Muscle of leg (tissue), 16 donors: ENCODE measurements at places on chromosomes 3 and 15. TPM values are rescaled to one million over a fixed set of nuclear protein-coding genes. Genes with fewer than 3 reads are reported as not detected.
A peak's percentile ranks its signal among the peaks of the same experiment; 100 is the strongest.

The EPHA6 gene
- total RNA-seq = 0.62 TPM

- no peak overlapping the region for H3K4me3 ChIP-seq
- H3K27me3 ChIP-seq = no peaks in the 10 kb centered on the region
- no peak for DNase-seq
- peaks cover 7% of the 10 kb centered on the region for H3K36me3 ChIP-seq
Measured at GRCh38 chr3:37836589-37836988, 25.1 kb upstream of the CTDSPL start.

GRCh38 chr15:67564968-67565345 lies 22.5 kb downstream of the MAP2K5 start:
- peaks cover 3% of the 10 kb centered on the region for H3K36me3 ChIP-seq
- no peak overlapping the region for H3K27ac ChIP-seq
- no peaks in the 10 kb centered on the region for H3K27me3 ChIP-seq
- no peak overlapping the region for H3K4me3 ChIP-seq
- no peak for DNase-seq

DNA sequence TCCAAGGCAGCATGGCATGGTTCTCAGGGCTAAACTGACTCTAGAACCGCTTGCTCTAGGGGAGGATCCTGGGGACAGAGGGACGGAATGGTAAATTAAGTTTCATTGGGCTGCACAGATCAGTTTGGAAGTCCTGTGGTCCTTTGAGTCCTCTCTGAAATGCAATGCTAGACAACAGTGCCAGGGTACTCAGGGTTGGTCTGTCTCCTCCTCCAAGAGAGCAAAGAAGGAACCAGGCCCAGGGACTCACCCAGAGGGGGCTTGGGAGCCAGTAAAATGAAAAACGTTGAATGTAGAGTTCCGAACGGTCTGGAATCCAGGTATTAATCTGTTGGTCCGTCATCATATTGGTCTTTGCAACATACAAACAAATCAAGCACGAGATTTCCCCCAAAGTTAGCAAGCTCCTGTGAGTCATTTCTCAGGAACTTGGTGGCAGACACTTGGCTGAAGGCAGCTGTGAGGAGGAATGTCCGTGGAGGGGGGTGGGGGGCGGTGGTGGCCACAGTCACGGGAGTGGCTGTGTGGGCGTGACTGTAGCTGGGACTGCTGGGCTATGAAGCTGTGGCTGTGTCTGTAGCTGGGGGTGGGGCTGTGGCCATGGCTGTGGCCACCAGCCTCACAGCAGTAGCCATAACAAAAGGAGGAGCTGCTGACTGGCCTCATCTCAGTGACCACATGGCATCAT lies 361.0 kb downstream of the SHQ1 start:
- peak overlapping the region; percentile 62 for H3K27ac ChIP-seq
- H3K4me1 ChIP-seq = peaks cover 26% of the 10 kb centered on the region
- no peaks in the 10 kb centered on the region for H3K36me3 ChIP-seq
- H3K27me3 ChIP-seq = peaks cover 5% of the 10 kb centered on the region

GRCh38 chr3:153093629-153094028 lies 68.4 kb upstream of the RAP2B start:
- no peak overlapping the region for H3K4me3 ChIP-seq
- no peaks in the 10 kb centered on the region for H3K27me3 ChIP-seq
- no peak for DNase-seq

- H3K4me1 ChIP-seq = no peaks in the 10 kb centered on the region
- DNase-seq = no peak
- no peak overlapping the region for H3K4me3 ChIP-seq
- no peaks in the 10 kb centered on the region for H3K36me3 ChIP-seq
Measured at GRCh38 chr3:163707659-163708058, 1370.6 kb downstream of the SI start.

DNA sequence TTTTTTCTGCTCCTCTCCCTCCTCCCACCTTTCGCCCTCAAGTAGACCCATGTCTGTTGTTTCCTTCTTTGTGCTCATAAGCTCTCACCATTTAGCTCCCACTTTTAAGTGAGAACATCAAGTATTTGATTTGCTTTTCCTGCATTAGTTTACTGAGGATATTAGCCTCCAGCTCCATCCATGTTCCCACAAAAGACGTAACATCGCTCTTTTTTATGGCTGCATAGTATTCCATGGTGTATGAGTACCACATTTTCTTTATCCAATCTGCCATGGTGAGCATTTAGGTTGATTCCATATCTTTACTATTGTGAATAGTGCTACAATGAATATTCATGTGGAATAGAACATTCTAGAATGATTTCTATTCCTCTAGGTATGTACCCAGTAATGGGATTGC lies 178.6 kb downstream of the RYR3 start:
- no peaks in the 10 kb centered on the region for H3K27me3 ChIP-seq
- no peak for DNase-seq
- H3K36me3 ChIP-seq = no peaks in the 10 kb centered on the region
- no peaks in the 10 kb centered on the region for H3K4me1 ChIP-seq

The RAB11A gene
- total RNA-seq = 142 TPM

DNA sequence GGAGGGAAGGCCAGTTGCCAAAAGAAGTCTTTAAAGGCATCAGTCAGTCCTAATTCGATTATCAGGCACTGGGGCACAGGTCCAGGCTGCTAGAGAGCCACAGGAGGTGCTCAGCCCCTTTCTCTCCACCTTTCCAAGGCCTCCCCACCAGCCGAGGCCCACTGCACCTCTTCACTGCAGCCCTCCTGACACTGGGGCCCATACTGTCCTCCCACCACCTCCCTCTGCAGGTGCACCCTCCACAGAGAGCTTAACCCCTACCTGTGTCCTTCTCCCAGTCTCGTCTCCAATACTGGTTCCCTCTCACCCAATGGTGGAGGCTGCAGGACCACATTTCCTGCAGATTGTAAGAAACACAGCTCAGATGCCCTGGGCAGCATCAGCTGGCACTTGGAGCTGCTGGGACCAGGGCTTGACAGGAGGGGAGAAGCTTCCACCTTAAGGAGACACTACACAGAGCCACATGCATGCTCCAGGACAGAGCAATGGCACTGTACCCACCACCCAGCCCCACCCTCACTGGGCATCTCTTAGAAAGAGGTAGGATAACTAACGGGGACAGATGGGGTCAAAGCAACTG lies 81.6 kb upstream of the PRR20G start:
- no peaks in the 10 kb centered on the region for H3K4me1 ChIP-seq
- H3K27ac ChIP-seq = no peak overlapping the region
- DNase-seq = no peak
- peaks cover 8% of the 10 kb centered on the region for H3K27me3 ChIP-seq
- H3K4me3 ChIP-seq = no peak overlapping the region
- H3K36me3 ChIP-seq = no peaks in the 10 kb centered on the region

The PATL2 gene
- total RNA-seq = 0.66 TPM

The CCDC9B gene
- 5.3 TPM for total RNA-seq

- H3K27me3 ChIP-seq = peaks cover 11% of the 10 kb centered on the region
- H3K4me1 ChIP-seq = peaks cover 17% of the 10 kb centered on the region
- H3K4me3 ChIP-seq = no peak overlapping the region
- H3K36me3 ChIP-seq = no peaks in the 10 kb centered on the region
- H3K27ac ChIP-seq = no peak overlapping the region
Measured at GRCh38 chr3:192915722-192916121, 1.9 kb downstream of the MB21D2 start.

The ITIH1 gene
- total RNA-seq = 0.22 TPM

GRCh38 chr15:53658255-53658654 lies 101.2 kb downstream of the WDR72 start:
- no peak overlapping the region for H3K4me3 ChIP-seq
- H3K27me3 ChIP-seq = no peaks in the 10 kb centered on the region
- H3K4me1 ChIP-seq = no peaks in the 10 kb centered on the region
- no peak overlapping the region for H3K27ac ChIP-seq
- no peak for DNase-seq

The CHST2 gene
- total RNA-seq = 4.1 TPM

DNA sequence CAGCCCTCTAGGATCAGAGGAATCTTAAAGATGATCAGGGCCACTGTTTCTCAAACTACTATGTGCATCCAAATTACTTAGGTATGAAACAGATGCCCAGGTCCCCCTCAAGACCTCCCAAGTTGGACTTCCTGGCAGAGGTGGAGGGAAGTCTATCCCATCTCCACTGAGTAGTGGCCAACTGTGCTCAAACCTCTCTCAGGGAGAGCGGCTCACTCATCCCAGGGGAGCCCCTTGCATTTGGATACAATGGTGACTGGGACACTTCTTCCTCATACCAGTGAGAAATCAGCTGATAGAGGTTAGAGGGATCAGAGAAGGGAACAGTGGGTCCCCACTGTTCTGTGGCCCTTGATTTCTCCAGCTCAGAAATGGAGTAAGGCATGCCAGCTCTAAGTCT lies 8.7 kb upstream of the WNT7A start:
- H3K27me3 ChIP-seq = peaks cover 28% of the 10 kb centered on the region
- no peaks in the 10 kb centered on the region for H3K4me1 ChIP-seq
- H3K27ac ChIP-seq = no peak overlapping the region
- DNase-seq = no peak
- no peaks in the 10 kb centered on the region for H3K36me3 ChIP-seq
- H3K4me3 ChIP-seq = no peak overlapping the region

The DOCK3 gene
- 0.18 TPM for total RNA-seq

DNA sequence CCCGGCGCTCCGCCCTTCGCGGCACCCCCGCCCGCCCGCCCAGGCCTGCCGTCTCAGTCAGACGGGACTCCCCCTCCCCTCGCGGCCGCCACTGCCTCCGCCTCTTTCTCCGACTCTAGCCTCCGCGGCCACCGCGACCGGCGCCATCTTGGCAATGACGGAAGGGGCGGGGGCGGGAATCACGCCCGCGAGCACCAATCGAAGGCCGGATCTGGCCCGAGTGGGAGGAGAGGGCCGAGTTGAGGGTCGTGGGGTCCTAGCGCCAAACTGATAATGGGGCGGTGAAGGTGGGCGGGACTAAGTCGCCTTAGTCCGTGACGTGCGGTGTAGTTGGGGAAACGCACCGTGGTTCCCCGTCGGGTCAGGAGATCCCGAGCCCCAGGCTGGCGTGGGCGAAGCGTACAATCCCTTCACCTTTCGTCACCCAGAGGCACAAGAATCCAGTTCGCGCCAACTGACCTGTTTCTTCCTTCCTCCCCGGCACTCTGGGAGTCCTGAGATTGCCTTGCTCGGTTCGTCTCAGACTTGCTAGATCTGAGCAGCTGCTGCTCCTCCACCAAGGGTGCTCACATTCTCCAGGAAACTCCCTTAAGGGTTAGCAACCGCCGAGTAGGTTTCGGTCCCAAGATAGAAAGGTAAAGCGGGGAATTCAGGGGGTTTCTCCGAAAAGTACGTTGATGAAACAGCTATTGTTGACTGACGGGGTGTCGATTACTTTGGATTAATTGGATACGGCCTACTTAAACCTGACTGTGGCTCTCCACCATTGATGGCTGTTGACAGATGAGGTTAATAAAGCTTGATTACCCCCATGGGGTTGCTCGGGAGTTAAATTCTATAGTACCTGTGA lies at the start of gene DENND4A:
Gene DENND4A (minus strand): TSS at position 156 of the 850 bp plus-strand sequence. CDS start 35,843 bp downstream, outside the sequence.
- H3K27me3 ChIP-seq = no peaks in the 10 kb centered on the region
- H3K4me3 ChIP-seq = peak within 1 kb of the TSS; percentile 77
- peak within 1 kb of the TSS; percentile 96 for H3K27ac ChIP-seq

DNA sequence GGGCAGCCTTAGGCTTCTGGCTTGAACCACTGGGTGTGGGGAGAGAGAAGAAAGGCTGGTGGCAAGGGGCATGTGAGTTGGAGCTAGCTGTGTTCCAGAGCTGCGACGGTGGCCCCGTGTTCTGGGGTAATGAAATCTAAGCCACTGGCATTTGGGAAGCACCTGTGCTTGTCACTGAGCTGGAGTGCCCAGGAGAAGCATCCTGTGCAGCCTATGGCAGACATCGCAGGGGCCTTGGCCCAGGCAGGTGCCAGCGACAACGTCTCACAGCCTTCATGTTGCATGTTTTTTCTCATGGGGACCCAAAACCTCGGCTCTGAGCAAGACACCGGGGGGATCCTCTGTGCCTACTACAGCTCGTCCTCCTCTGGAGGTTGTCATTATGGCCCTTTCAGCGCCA lies 91.1 kb upstream of the PLXNA1 start:
- no peak overlapping the region for H3K4me3 ChIP-seq
- H3K4me1 ChIP-seq = peaks cover 20% of the 10 kb centered on the region
- H3K27me3 ChIP-seq = peaks cover 2% of the 10 kb centered on the region
- DNase-seq = peak; percentile 21
- H3K27ac ChIP-seq = no peak overlapping the region

The TPRA1 gene
- total RNA-seq = 19.1 TPM

DNA sequence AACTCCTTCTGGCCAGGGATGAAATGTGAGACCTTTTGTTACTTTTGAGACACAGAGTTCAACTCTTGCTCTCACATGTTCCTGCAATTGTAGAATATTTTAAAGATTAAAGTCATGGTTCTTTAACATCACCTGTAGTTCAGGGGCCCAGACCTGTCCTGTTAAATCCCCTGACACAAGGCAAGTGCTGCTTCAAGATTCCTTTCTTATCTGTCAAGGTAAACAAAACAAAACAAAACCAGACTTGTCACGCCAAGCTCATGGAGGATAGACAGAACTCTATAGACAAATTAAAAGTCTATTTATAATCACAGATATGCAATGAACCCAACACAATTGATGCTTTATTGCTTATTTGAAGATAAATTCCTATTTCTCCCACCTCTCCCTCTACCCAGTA lies 48.6 kb upstream of the NEDD4 start:
- H3K4me1 ChIP-seq = no peaks in the 10 kb centered on the region
- no peaks in the 10 kb centered on the region for H3K27me3 ChIP-seq
- DNase-seq = no peak
- H3K36me3 ChIP-seq = no peaks in the 10 kb centered on the region
- no peak overlapping the region for H3K27ac ChIP-seq

The FBXO22 gene
- 17.7 TPM for total RNA-seq

The SLC22A13 gene
- total RNA-seq = 0.22 TPM

The EBLN2 gene
- total RNA-seq = 5.3 TPM

- no peaks in the 10 kb centered on the region for H3K4me1 ChIP-seq
- peaks cover 34% of the 10 kb centered on the region for H3K36me3 ChIP-seq
- no peak overlapping the region for H3K4me3 ChIP-seq
- H3K27ac ChIP-seq = no peak overlapping the region
- no peak for DNase-seq
- no peaks in the 10 kb centered on the region for H3K27me3 ChIP-seq
Measured at GRCh38 chr3:183018421-183019192, 38.3 kb upstream of the DCUN1D1 start.

DNA sequence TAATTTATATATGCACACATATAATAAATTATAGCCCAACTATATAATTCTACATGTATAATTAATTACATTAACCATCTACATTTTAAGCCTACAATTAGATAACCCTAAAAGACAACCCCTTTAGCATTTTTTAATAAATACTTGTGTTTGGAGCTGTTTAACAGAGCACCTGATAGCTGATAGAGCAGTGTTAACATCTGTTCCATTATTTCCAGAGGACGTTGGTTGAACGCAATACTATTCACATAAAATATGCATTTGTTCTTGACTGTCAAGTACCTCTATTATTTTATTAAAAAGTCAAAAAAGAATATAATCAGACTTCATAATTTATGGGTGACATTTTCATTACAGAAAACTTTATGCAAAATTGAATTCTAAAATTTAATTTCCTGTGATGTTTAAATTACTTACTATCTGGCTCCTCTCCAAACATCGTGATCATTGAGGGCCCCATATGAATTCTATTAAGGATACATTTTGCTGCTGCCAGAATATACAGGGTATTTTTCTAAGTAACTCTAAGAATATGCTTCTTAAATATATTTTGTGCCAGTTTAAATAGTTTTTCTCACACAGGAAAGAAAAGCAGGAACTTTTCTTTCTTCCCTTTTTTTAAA lies 234.3 kb downstream of the SHOX2 start:
- H3K4me1 ChIP-seq = peaks cover 13% of the 10 kb centered on the region
- no peak overlapping the region for H3K4me3 ChIP-seq
- H3K27me3 ChIP-seq = no peaks in the 10 kb centered on the region
- no peaks in the 10 kb centered on the region for H3K36me3 ChIP-seq
- DNase-seq = peak; percentile 48

The TM4SF4 gene
- 0.09 TPM for total RNA-seq
